ENCODE measurements at places on chromosomes 7 and 10.

DNA sequence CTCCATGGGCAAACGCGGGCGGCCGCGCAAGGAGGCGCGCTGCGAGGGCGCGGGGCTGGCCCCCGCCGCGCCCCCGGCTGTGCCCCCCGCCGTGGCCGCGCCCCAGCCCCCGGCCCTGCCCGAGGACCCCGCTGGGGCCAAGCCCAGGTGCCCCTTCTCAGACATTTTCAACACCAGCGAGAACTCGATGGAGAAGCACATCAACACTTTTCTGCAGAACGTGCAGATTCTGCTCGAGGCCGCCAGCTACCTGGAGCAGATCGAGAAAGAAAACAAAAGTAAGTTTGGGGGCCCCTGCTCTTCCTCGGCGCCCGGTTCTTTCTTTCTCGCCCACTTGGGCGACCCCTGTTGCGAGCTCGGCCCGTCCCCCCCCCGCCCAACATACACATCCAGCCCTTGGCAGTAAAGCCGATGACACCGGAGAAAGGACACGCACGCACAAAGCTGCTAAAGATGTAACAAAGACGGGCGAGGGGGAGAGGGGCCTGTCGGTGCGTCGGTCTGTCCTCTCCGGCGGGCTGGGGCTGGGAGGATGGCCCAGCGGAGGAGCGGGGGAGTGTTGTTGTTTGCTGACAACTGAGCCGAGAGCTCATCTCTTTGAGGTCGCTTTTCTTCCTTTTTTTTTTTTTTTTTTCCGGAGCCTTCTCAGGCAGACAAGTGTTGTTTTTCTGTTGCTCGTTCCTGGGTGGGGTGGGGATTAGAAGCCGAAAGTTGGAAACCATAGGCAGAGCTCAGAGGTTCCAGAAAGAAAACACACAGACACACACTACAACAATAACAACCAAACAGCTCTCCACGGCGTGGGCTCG lies 604 bp downstream of the MXI1 start:
- DNase-seq: peak; percentile 10

- no peak for DNase-seq
These were observed 31.5 kb downstream of the MBL2 start for GRCh38 chr10:52740913-52741675.

GRCh38 chr7:25495342-25496250 lies 267.3 kb upstream of the NPVF start:
- DNase-seq: peak; percentile 90

DNA sequence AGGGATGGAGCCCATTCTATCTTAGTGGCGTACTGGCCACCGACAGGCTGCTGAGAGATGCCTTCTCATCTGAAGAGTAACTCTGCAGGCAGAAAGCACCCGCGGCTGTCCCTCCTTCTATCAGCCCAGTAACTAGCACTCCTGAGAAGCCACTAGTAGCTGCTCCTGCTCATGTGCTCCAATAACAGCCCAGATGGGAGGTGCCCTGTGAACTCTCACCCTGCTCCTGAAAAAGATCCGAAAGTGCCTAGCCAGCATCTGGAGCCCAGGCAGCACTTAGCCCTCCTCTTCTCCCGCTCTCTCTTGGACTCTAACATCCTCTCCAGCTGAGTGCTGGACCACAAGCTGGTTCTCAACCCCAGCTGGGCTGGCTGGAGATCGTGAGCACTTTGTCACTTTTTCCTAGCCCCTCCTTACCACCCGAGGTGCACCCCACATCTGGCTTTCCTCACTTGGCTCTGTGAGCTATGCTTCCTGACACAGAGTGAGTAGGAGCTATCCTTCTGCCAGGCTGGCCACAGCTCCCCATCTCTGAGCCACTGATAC lies 239.2 kb downstream of the GRID1 start:
- DNase-seq: no peak

GRCh38 chr10:72315054-72315453 lies 39.7 kb downstream of the DNAJB12 start:
- DNase-seq: no peak

DNA sequence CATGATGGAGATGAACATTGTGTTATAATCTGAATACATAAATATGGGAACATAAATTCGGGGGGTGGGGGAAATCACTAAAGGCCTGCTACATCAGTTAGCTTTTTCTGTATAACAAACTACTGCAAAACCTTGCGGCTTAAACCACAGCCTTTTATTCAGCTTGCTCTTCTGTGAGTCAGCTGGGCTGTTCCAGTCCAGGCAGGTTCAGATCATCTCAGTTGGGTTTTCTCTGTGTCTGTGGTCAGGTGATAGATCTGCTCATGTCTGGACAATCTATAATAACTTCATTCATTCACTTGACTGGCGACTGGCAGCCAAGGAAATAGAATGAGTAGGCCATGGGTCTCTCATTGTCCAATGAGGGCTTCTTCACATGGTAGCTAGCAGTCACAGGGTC lies 23.5 kb downstream of the HTR7 start:
- no peak for DNase-seq

GRCh38 chr10:24901686-24902399 lies 50.6 kb downstream of the PRTFDC1 start:
- peak; percentile 20 for DNase-seq

DNA sequence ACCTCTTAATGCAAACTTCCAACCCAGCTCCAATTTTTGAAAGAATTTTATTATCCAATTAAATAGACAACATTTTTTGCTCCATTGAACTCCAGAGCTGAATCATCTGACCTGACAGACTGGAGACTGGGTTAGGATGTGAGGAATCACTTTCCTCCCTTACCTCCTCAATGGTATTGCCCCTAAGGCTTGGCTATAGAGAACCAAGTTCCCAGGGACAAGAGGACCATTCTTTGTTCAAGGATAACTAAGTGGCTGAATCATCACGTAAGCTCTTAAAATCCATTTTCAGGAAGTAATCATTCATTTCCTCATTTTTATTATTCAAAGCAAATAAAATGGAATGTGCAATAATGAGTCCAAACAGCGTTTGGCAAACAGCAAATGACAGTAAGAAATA lies 335.1 kb downstream of the GATA3 start:
- DNase-seq: no peak

- no peak for DNase-seq
These were observed 665.3 kb upstream of the IGFBP3 start for GRCh38 chr7:46586406-46586805.

DNA sequence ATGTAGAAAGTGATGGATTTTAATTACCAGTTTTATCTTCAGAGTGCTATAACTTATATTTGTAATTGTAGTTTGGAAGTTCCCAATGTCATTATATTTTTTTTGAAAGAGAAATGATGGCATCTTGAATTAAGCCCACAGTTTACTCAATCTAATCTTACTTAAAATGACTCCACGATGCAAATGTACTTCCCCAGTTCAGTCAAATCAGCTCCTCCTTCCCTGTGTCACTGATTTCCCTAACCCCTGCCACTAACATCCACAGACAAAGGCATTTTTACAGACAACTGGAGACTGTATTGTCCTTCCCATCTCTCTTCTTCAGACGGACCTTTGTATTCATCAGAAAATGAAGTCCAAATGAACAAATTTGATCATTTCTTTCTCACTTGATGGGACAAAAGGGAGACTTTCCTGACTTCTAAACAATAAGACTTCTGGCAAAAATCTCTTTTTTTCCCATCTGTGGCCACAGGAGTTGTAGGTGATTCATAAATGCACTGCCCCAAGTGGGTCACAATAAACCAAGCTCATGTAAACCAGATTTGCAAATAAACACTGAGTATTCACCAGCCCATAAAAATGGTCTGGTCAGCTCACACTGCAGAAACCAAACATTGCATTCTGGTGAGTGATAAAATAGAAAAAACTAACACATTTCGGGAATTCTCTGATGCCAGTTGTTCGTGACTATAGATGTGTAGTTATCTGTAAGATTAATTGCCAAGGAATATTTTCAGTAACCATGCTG lies 162.9 kb downstream of the FANK1 start:
- DNase-seq: no peak

- peak; percentile 90 for DNase-seq
These were observed 427.6 kb downstream of the PHTF2 start for GRCh38 chr7:78226059-78226719.

DNA sequence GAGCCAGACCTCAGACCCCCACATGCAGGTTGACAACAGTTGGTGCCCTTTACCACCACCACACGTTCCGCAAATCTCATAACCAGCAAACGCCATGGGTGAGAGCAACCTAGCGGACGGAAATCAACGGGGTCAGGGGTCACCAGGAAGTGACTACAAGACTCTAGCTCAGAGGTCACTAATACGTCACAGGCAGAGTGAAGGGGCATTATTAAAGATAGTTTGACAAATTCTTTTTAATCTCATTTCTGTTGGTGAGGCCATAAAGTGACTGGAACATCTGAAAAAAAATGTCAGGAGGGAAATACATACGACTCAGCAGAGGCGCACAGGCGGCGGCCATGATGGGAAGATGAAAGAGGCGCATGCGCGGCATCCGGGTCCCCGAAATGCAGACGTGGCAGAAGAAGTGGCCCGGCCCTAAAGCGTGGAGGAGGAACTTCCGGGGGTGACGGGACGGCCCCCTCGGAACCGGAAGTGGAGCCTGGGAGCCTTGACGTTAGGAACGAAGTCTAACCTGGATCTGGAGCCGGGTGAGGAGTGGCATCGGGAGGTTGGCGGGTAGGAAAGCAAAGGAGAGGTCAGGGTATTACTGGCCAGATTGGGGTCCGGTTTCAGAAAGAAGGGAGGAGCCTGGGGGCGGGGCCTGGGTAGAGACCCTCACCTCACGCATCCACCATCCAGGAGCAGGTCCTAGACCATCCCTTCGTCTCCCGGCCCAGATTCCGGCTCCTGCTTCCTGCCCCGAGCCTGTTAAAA lies at the start of gene SEC24C:
TSS of gene SEC24C (plus strand) at position 468 of the 759 bp plus-strand sequence. CDS start 2,461 bp downstream, outside the sequence.
- peak; percentile 93 for DNase-seq

GRCh38 chr7:122364761-122365280 lies 60.3 kb upstream of the FEZF1 start:
- DNase-seq: no peak

DNA sequence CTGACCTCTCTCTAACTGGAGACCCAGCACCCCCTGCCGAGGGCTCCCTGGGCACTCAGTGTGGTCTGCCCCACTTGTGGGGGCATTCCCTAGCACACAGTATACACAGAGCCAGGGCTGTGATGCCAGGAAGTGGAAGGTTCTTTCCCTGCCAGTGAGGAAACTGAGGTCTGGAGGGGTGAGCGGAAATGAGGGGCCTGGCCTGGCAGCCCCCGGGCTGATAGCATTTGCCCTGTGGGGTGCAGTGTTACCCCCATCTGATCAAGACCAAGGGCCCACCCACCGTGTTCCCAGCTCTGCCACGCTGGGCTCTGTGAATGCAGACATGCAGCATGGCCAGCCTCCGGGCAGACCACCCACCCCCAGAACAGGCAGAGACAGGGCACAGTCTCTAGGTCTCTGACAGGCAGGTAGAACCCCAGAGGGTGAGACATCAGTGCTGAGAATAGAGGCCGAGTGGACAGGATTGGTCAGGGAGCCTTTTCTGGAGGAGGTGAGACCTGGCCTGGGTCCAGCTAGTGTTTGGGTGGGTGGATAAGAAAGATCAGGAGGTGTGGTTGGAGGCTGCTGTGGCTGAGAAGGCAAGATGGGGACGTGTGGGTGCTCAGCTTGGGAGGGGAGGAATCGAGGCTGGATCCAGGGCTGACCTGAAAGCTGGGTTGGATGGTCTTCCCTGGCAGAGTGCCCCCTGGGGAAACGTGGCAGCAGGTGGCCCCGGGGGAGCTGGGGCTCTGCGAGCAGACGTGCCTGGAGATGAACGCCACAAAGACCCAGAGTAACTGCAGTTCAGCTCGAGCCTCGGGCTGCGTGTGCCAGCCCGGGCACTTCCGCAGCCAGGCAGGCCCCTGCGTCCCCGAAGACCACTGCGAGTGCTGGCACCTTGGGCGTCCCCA lies 10.8 kb upstream of the ZNF862 start:
- DNase-seq: no peak

Data from NCI-H1694 treated with DMSO at 0.1 percent for 48 hours (cell line).